ENCODE measurements at places on chromosomes 11 and 22. TPM values are rescaled to one million over a fixed set of nuclear protein-coding genes. Genes with fewer than 3 reads are reported as not detected.
A peak's percentile ranks its signal among the peaks of the same experiment; 100 is the strongest.

DNA sequence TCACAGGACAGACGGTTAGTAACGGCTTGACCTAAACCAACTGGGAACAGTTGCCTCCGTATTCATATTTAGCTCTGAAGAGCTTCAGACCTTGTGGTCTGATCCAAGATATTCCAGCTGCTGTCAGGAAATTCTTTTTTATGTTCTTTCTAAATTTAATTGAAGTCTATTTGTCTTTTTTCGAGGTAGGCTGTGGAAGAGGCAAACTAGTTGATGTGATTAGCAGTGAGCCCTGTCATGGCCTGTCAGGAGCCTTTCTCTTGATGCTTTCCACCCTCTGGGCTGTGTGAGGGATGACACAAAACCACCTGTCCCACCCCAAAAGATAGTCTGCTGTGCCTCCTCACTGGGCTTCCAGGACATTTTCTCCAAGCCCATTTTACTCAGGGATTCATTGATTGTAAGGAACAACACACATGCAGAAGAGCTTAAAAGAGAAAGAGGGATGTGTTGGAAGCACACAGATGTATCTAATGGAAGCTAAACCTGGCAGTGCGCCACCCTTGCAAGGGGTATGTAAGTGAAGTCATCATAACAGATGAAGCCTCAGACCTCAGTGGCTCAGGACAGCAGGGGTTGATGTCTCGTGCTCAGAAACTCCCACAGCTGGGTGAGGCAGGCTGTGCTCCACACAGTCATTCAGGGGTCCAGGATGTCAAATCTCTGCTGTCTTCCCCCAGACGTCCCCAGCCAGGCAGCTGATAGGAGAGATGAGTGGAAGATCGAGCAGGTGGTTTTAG, 170.0 kb downstream of the NCAM1 start:
- H3K4me3 ChIP-seq: no peak overlapping the region
- H3K27me3 ChIP-seq: peaks cover 6% of the 10 kb centered on the region
- no peak overlapping the region for H3K27ac ChIP-seq
- no peaks in the 10 kb centered on the region for H3K36me3 ChIP-seq
- DNase-seq: no peak
- H3K4me1 ChIP-seq: no peaks in the 10 kb centered on the region

DNA sequence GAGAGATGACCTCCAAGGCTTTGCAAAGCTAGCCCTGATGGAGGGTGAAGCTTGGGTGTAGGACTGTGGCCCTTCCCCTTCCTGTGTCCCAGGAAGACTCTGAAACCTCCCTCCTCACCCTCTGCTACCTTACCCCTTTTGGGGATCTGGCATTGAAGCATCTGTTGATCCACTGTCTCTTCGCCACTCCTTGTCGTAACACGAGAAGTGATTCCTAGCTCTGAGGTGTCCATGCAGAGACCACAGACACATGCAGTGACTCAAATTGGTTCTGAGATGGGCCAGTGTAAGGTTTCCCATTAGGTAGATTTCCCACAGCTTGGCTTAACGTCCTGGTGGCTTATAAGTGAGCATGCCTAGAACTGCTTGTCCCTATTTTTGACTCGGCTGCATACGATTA, 101.4 kb downstream of the ZBTB16 start:
- H3K4me1 ChIP-seq: peaks cover 96% of the 10 kb centered on the region
- H3K27me3 ChIP-seq: no peaks in the 10 kb centered on the region
- H3K36me3 ChIP-seq: no peaks in the 10 kb centered on the region
- no peak for DNase-seq
- H3K27ac ChIP-seq: peak overlapping the region; percentile 63

Gene PIWIL4
- total RNA-seq: 3.9 TPM

Gene MS4A6E
- 9.5 TPM for total RNA-seq

DNA sequence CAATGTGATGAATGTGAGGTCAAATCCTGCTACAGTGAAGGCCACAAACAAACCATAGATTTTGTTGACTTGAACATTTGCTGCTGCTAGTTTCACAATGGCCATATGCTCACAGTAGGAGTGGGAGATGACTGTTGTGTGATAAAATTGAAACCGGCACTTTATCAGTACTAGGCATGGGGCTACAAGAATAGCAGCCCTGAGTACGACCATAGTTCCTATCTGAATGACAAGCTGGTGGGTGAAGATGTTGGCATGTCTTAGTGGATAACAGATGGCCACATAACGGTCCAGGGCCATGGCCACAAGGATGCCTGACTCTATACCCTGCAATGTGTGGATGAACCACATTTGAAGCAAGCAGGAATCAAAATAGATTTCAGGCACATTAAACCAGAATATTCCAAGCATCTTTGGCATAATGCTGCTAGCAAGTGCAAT, 2.8 kb downstream of the OR52A1 start:
- no peaks in the 10 kb centered on the region for H3K4me1 ChIP-seq
- H3K27me3 ChIP-seq: no peaks in the 10 kb centered on the region
- no peaks in the 10 kb centered on the region for H3K36me3 ChIP-seq

DNA sequence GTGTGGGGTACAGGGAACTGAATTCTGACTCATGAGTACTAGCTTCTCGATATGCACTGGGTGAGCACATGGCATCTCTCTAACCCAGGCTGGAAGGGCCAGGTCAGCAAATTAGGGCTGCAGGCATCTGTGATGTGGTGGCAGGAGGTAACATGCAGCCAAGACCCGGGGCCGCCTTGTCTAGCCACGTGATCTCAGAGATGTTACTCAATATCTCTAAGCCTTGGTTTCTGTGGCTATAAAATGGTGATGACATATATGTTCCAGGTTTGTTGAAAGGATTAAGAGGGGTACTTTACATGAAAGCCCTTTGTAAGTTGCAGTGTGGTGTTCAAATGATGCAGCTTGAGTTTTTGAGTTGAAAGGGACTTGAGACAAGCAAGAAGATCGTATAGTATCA, 3.2 kb downstream of the ST14 start:
- DNase-seq: no peak
- no peaks in the 10 kb centered on the region for H3K36me3 ChIP-seq
- no peaks in the 10 kb centered on the region for H3K27me3 ChIP-seq

DNA sequence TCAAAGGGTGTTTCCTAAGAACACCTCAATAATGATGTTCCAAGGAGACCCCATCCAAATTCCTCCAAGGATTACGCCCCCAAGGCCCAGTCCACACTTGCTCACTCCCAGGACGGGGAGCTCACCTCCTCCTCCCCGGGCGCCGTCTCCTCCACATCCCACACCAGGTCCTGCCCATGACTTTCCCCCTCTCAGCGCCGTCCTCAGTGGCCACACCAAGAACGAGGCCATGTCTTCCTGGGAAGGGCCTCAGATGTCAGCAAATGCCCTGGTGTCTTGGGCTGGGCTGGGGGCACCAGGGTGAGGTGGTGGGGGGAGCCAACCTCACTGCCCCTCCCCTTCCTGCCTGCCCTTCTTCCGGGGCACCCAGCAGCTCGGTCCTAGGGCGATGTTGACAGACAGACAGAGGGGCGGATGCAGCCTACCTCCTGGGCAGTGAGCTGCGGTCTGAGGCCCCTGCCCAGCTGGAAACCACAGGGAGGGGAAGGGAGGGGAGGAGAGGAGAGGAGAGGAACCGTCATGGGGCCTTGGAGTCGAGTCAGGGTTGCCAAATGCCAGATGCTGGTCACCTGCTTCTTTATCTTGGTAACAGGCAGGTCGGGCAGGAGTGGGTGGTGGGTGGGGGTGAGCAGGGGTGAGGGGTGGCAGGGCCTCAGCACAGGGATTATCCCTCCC, at the start of the genes C11orf21 and TSPAN32:
Gene C11orf21, minus strand, starts transcription at position 288 of the 675 bp plus-strand sequence. Its CDS starts 110 bp downstream, at position 178.
Gene TSPAN32, plus strand, starts transcription at position 383 of the 675 bp plus-strand sequence. Its CDS starts 137 bp downstream, at position 520.
- H3K27ac ChIP-seq: peak within 1 kb of the TSS; percentile 87
- DNase-seq: peak; percentile 95
- H3K36me3 ChIP-seq: no peaks in the 10 kb centered on the region
- H3K4me1 ChIP-seq: peaks cover 94% of the 10 kb centered on the region
- H3K27me3 ChIP-seq: no peaks in the 10 kb centered on the region
- H3K4me3 ChIP-seq: peak within 1 kb of the TSS; percentile 73

Gene PRR33
- not detected for total RNA-seq

Gene CD248
- 4.9 TPM for total RNA-seq

DNA sequence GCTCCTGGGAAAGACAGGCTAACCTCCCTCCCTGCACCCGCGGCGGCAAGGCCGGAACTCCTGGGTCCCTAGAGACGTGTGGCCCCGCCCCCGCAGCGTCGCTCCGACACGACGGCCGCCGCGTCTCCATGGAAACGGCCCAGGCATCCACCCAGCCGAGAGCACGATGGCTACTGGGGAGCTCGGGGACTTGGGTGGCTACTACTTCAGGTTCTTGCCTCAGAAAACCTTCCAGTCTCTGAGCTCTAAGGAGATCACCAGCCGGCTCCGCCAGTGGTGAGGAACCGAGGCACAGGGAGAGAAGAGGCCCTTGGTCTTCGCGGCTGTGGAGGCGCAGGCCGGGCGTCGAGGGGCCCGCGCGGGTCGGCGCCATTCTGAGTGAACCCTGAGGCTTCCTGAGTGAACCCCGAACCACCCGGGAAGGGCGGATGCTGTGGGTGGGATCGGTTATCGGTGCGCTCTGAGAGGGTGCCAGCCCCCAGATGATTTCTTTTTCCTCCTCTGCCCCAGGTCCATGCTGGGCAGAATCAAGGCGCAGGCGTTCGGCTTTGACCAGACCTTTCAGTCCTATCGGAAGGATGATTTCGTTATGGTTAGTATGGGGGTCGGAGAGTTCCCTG, at the start of gene CFAP300:
Gene CFAP300, plus strand, starts transcription at position 133 of the 620 bp plus-strand sequence. Its CDS starts 34 bp downstream, at position 167.
- DNase-seq: peak; percentile 74
- peaks cover 10% of the 10 kb centered on the region for H3K4me1 ChIP-seq
- no peak within 1 kb of the TSS for H3K27ac ChIP-seq
- H3K36me3 ChIP-seq: no peaks in the 10 kb centered on the region
- H3K27me3 ChIP-seq: no peaks in the 10 kb centered on the region

Gene HTR3B
- total RNA-seq: not detected

GRCh38 chr22:24831687-24832086, 25.7 kb downstream of the SGSM1 start:
- H3K4me1 ChIP-seq: no peaks in the 10 kb centered on the region
- H3K4me3 ChIP-seq: no peak overlapping the region
- H3K36me3 ChIP-seq: no peaks in the 10 kb centered on the region
- DNase-seq: no peak
- peak overlapping the region; percentile 24 for H3K27ac ChIP-seq

- peaks cover 96% of the 10 kb centered on the region for H3K27me3 ChIP-seq
- peaks cover 21% of the 10 kb centered on the region for H3K4me1 ChIP-seq
- H3K27ac ChIP-seq: no peak overlapping the region
- peak; percentile 44 for DNase-seq
Measured at GRCh38 chr11:69922596-69923111, 103.4 kb upstream of the FGF3 start.

Gene SPDYC
- total RNA-seq: not detected

DNA sequence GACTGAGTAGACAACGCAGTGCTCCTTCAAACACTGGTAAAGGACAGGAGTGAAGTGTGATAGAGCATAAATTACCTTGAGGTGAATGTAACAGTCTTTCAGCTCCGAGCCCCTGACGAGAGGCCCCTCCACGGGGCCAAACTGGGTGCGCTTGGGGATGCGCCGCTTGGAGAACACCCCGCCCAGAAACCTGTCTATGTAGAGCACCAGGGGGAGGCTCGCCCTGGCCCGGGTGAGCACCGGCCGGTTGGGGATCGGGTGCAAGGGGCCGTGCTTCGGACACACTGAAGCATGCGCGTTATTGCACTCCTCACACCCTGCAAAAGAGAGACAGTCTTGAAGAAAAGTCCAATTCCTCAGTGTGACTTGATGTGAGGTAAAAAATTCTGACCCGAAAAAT, 49.3 kb upstream of the NFRKB start:
- no peak overlapping the region for H3K4me3 ChIP-seq
- DNase-seq: no peak
- H3K27me3 ChIP-seq: no peaks in the 10 kb centered on the region
- H3K36me3 ChIP-seq: peaks cover 26% of the 10 kb centered on the region
- H3K27ac ChIP-seq: no peak overlapping the region

Gene SYCE3
- not detected for total RNA-seq

DNA sequence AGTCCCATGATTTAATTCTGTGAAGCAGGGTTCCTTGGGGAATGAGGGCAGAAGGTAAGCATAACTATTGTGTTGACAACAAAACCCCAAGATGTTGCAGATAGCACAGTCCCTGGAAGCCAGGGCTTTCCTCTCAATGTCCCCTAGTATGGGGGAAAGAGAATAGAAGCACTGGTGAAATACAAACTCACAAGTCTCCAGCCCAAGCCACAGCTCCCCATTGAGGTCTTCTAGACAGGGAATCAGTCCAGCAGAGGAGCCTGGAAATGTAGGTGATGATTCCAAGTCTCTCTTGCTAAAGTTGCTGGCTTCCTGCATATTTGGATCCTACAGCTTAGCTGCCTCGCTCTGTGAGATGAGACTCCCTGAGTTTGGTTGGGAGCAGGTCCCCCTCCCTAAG, 31.7 kb upstream of the DRD2 start:
- no peak overlapping the region for H3K27ac ChIP-seq
- H3K4me1 ChIP-seq: no peaks in the 10 kb centered on the region
- H3K36me3 ChIP-seq: no peaks in the 10 kb centered on the region
- no peak overlapping the region for H3K4me3 ChIP-seq
- no peak for DNase-seq
- H3K27me3 ChIP-seq: peaks cover 4% of the 10 kb centered on the region

Gene DDIAS
- total RNA-seq: 3.9 TPM

DNA sequence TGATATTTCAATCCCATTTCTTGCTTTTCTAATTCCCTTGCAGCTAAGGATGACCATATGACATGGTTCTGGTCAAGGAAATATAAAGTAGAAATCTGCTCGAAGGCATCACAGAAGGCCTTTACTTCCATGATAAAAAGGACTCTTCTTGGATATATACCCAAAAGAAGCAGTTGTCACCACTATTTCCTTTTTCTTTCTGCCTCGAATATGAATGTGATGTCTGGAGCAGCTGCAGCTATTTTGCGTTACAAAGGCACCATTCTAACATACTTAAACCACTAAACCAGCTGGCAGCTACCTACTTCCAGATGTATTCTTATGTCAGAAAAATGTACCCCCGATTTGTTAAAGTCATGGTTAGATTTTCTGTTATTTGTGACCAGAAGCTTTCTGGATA, 18.9 kb downstream of the EXPH5 start:
- H3K4me1 ChIP-seq: no peaks in the 10 kb centered on the region
- H3K36me3 ChIP-seq: no peaks in the 10 kb centered on the region
- H3K27me3 ChIP-seq: no peaks in the 10 kb centered on the region
- H3K27ac ChIP-seq: no peak overlapping the region
- DNase-seq: no peak

GRCh38 chr11:16318320-16318719, 38.0 kb downstream of the SOX6 start:
- no peaks in the 10 kb centered on the region for H3K4me1 ChIP-seq
- H3K27me3 ChIP-seq: no peaks in the 10 kb centered on the region
- no peak overlapping the region for H3K27ac ChIP-seq
- H3K4me3 ChIP-seq: no peak overlapping the region
- no peak for DNase-seq
- no peaks in the 10 kb centered on the region for H3K36me3 ChIP-seq

Gene KMT2A
- 103 TPM for total RNA-seq

Gene IGLL1
- not detected for total RNA-seq

DNA sequence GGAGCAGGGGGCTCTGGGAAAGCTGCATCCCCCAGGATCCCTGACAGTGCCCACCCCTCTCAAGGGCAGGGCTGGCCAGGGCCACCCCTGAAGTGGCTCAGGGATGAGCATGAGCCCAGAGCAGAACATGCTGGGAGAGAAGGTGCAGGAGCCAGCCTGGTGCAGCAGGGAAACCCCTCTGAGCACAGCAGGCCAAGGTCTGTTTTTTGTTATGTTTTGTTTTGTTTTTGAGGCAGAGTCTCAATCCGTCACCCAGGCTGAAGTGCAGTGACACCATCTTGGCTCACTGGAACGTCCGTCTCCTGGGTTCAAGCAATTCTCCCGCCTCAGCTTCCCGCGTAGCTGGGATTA, 792 bp upstream of the SBF1 start:
- no peak for DNase-seq
- H3K27me3 ChIP-seq: peaks cover 10% of the 10 kb centered on the region
- H3K36me3 ChIP-seq: no peaks in the 10 kb centered on the region
- H3K27ac ChIP-seq: peak overlapping the region; percentile 90

- H3K27me3 ChIP-seq: no peaks in the 10 kb centered on the region
- no peak overlapping the region for H3K4me3 ChIP-seq
- no peaks in the 10 kb centered on the region for H3K4me1 ChIP-seq
- no peak overlapping the region for H3K27ac ChIP-seq
Measured at GRCh38 chr11:46952553-46952952, 16.0 kb downstream of the CSTPP1 start.

Data from spleen (tissue), 13 donors.